ENCODE measurements at places on chromosomes 2 and 18.

- no peak for DNase-seq
Observed at GRCh38 chr18:10062302-10063300, 148.8 kb downstream of the VAPA start.

DNA sequence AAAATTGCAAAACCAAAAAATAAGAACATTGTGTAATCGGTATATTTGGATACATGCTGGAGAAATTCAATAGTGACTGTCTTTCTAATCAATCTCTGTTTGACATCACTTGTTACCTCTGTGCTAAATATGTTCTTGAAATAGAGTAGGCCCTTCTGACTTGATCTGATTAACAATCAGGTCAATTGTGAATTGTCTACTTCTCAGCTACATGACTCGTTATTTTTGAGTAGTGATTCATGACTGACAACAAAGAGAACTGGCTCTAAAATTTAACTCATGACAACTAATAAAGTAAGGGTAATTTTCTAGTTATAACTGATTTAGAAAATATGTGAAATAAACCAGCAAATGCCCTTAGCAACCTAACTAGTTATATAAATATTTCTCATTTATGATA, 312.1 kb downstream of the TMX3 start:
- DNase-seq: no peak

GRCh38 chr18:44541781-44542180, 138.9 kb upstream of the SETBP1 start:
- DNase-seq: no peak

GRCh38 chr2:7672027-7672684, 754.9 kb downstream of the RNF144A start:
- peak; percentile 42 for DNase-seq

- no peak for DNase-seq
Observed at GRCh38 chr2:160479269-160479668, 14.3 kb downstream of the RBMS1 start.

DNA sequence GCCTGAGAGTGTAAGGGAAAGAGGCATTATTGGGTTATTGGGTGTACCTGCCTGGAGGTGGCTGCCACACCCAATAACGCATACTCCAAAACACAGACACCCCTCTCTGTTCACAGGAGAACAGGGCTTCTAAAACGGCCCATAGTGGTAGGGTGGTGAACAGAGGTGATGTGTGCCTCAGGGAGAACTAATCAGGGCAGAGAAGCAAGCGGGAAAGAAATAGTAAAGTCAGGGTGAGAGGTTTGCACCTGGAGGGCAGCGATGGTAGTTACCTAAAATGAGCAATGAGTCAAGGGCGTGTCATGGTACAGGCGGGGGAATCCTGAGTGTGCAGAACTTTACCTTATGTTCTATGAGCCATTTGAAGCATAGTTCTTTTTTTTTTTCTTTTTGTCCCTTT, 21.6 kb upstream of the VPS4B start:
- no peak for DNase-seq

- no peak for DNase-seq
Observed at GRCh38 chr2:132941296-132942020, 271.5 kb upstream of the LYPD1 start.

Data from activated T-cell treated with anti-CD3 and anti-CD28 coated beads, Interleukin-2, amount 50 U/mL, for 4 hours (primary cell).